ENCODE measurements at places on chromosomes 3 and 15.
A peak's percentile ranks its signal among the peaks of the same experiment; 100 is the strongest.

GRCh38 chr3:164851905-164852304, 226.4 kb downstream of the SI start:
- no peak for DNase-seq

DNA sequence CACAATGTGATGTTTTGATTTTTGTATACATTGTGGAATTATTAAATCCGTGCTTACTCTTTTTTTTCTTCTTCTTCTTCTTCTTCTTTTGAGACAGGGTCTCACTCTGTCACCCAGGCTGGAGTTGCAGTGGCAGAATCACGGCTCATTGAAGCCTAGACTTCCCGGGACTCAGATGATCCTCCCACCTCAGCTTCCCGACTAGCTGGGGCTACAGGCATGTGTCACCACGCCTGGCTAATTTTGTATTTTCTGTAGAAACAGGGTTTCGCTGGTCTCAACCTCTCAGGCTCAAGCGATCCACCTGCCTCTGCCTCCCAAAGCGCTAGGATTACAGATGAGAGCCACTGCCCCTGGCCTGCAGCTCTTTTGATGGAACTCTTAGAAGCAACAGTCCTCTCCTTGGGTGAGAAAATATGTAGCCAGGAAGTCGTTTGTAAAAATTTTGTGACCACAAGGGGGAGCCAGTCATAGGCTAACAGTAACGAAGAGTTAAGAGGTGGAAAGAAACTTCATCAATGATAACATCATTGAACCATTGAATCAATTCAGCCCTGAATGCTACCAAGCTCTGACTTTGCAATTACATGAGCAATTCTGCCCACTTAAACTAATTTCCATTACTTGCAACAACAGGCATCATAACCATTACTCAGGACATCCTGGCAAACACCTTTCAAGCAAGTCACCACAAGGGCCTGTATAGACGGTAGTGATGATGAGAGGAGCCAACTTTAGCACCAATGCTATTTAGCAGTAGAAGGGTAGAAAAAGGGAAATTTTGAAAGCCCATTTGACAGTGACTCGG, 16.7 kb upstream of the CMTM7 start:
- DNase-seq, result peak; percentile 38

- DNase-seq, result no peak
Observed at GRCh38 chr3:78338405-78338804, 1298.5 kb downstream of the ROBO2 start.

DNA sequence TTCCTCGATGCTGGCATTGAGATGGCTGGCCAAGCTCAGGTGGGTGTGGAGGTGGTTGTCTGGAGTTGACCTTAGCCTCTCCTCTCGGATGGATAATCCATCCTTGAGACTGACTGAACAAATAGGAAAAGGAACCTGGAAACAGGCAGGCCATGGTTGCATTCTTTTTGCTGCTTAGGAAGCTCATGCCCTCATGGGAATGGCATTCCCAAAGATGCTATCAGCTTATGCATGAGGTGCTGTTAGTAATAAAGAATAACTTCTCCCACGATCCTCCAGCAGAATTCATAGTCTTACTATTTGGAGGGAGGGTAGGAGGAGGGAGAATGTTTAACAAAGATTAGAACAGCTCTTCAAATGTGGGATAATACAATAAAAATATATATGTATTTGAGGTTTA, 303.0 kb upstream of the TPM1 start:
- no peak for DNase-seq

DNA sequence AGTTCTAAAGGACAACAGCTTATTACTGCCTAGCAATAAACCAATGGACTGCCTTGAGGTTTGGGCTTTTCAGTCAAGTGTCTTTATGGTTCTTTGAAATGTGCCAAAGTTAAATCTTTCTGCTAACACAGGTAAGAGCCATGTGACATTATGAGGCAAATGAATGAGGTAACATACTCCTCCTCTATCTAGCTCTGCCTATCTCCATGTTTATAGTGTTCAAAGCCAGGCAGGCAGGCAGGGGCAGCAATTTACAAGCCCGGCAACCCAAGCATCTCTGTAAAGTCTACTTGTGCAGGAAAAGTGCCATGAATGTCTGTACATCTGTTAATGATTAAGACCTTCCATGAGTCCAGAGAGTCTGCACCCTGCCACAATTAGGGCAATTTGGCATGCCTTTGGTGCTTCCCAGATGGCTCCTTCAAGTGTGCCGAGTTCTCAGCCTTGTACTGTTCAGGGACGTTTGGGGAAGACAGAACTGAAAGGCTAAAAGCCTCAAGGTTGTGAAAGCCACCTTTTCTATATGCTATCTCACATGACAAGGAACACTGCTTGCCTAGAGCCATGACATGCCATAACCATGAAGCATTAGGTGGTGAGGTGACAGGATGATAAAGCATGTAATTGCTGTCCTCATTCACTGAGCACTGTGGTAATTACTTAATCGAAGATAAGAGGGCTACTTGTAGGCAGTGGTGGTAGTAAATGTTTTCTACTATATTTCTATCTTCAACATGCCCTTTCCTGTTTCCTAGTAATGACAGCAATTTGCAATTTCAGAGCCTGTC, 41.4 kb upstream of the EIF1B start:
- DNase-seq, result no peak

GRCh38 chr15:58574631-58575030, 142.8 kb downstream of the LIPC start:
- no peak for DNase-seq

GRCh38 chr3:51708216-51708845, 1.5 kb downstream of the GRM2 start:
- DNase-seq, result no peak

- no peak for DNase-seq
Observed at GRCh38 chr15:99076555-99077308, 28.1 kb upstream of the SYNM start.

DNA sequence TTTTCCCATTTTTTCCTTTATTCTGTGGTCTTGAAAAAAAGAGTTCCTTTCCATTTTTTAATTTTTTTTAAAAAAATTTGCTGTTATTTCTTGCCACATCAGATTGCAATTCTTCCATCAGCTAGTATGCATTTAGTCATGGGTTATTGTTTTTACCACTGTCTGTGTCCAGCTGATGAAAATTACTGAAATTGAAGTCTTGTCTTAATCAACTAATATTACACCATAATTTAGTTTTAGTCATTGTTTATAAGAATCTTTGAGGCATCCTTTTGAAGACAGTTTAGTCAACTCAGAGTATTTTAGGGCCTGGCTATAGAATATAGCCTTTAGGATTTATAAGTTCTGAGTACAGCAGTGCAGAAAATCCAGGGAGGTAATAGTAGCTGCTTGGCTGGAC, 172.1 kb downstream of the LRTM1 start:
- no peak for DNase-seq

DNA sequence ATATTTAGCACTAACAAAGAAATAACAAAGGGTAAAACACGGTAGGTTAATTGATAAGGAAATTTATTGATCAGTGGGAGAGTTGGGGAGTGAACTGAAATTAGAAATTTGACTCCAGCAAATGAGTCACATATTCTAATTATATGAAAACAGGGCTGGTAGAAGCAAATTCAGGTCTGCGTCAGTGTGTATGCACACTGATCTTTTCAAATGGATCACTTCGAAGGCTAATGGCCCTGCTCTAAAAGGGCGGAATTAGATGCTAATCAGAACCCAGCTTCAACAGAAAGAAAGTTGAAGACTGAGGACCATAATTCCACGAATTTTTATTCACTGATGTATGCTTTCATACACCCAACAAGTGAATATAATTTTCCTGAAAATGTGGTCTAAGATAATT, 762.4 kb upstream of the DPPA4 start:
- DNase-seq, result no peak

DNA sequence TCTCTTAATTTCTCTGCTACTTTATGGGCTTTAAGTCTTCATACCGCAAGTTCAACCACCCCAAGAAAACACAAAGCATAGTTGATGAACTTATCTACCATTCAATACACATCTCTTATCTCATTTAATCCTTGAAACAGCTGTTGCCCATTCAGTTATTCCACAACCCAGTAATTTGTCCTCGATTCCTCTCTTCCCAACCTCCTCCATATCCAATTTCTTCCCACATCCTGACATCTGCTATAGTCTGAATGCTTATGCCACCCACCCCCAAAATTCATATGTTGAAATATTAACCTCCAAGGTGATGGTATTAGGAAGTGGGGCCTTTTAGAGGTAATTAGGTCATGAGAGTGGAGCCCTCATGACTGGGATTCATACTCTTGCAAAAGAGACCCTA, 345.4 kb downstream of the ERC2 start:
- no peak for DNase-seq

- no peak for DNase-seq
Observed at GRCh38 chr15:74651242-74651741, 35.7 kb downstream of the CLK3 start.

DNA sequence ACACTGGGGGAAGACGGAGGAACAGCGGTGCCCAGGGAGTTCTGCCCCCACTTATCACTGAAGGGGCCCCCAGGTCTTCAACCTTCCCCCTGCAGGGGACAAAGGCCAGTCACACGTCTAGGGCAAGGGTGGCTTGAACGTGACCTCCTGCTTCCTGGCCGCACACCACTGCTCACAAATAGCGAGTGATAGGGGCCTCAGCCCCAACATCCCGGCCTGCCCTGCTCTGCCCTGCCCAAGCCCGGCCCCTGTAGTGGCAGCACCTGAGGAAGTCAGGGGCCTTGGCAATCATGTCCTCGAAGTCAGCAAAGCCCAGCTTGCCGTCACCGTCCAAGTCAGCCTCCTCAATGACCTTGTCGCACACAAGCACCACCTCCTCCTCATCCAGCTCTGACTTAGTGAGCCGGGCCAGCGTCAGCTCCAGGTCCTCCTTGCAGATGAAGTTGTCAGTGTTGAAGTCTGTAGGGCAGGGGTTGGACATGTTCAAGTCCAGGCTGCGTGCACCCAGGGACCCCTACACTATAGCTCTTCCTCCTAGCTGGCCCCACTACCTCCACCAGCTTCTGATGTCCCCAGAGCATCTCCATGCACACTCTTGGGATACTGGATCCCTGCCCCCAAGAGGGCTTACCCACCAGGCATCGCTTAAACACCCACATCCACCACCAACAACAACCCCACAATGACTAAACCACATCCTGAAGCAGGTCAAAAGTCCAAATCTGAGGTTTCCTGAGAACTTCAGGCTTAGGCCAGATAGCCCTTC, 13.3 kb downstream of the SH2D7 start:
- DNase-seq, result no peak

- DNase-seq, result no peak
Observed at GRCh38 chr3:150023239-150023636, 52.5 kb upstream of the PFN2 start.

DNA sequence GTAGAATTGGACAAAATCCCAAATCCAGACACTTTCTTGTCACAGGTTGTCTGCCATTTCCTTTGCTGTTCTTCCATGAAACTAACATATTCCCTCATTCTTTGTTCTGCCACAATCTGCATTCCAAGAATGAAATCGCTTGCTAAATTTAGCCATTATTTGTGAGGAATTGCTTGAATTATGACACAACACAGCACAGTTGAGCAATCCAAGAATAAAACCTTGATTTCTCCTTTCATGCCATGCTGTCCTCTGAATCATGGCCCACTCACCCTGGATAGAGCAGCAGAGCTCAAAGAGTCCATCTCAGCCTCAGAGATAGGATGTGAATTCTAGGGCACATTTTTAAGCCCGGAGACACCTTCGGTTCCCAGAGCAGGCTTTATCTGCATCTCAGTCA, 35.2 kb upstream of the GREM1 start:
- DNase-seq, result no peak
